ENCODE measurements at places on chromosomes 6 and 20.
A peak's percentile ranks its signal among the peaks of the same experiment; 100 is the strongest.

GRCh38 chr6:7236306-7237209, 76.4 kb downstream of the SSR1 start:
- DNase-seq = no peak

- peak; percentile 9 for DNase-seq
Measured at GRCh38 chr6:3324262-3324942, 65.7 kb downstream of the PSMG4 start.

DNA sequence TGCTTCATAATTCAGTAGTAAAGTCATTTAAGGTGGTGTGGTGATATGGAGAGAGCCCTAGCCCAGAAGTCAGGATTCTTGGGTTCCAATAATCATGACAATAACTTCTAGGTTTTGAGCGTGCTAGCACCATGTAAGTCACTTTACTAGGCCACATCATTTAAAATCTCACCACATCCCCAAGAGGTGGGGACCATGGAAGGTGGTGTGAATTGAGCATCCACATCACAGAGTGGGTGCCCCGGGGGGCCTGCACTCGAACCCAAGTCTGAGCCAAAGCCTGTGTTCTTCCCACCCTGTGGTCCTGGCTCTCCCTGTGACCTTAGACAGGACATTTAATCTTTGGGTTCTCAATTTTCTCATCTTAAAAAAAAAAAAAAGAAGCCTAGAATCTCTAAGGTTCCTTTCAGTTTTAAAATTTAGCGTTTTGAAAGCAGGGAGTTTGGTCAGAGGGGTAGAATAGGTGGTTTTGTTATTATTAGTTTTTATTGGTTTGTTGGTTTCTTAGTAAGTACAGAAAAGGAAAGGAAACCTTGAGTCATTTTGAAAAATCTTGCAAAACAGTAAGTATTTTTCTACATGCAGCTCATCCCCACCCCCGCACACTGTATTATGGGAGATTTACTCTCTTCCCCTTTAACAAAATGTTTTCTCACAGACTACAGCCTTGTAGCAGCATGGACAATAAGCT, 26.4 kb downstream of the ARMC2 start:
- DNase-seq = peak; percentile 56

- peak; percentile 40 for DNase-seq
Measured at GRCh38 chr6:72620871-72621290, 983 bp upstream of the KCNQ5 start.

- no peak for DNase-seq
Measured at GRCh38 chr6:109447087-109447486, 6.6 kb downstream of the SMPD2 start.

- no peak for DNase-seq
Measured at GRCh38 chr6:91669154-91669870, 1082.4 kb upstream of the MAP3K7 start.

GRCh38 chr6:160967833-160968232, 23.7 kb upstream of the MAP3K4 start:
- DNase-seq = no peak
